ENCODE measurements at places on chromosomes 4 and X. TPM values are rescaled to one million over a fixed set of nuclear protein-coding genes. Genes with fewer than 3 reads are reported as not detected.

DNA sequence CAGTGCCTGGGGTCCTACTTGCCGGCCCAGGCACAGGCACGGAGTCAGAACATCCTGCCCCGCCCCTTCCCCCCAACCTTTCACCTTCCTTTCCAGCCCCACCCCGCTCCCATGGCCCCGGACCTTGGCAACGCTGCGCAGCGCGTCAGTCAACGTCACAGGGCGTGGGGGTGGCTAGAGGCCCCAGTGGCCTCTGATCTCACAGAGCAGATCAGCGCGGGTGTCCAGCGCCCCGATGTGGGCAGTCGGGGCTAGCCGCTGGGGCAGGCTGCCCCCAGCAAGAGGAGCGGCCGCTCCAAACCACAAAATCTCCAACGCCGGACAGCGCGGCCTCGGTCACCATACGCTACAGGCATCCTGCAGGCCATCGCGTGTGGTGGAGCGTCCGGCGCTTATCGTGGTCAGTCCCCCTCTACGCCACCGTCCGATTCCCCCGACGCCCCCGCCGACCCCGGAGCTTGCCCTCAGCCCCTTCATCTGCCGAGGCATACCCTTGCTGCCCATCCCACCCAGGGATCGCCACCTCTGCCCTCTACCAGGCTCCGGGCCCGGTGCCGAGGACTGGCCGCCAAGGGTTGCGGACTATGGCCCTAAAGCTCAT is 69.6 kb upstream of the APOOL start:
- DNase-seq, result no peak

ERCC6L gene
- polyA plus RNA-seq, result 0.24 TPM

DNA sequence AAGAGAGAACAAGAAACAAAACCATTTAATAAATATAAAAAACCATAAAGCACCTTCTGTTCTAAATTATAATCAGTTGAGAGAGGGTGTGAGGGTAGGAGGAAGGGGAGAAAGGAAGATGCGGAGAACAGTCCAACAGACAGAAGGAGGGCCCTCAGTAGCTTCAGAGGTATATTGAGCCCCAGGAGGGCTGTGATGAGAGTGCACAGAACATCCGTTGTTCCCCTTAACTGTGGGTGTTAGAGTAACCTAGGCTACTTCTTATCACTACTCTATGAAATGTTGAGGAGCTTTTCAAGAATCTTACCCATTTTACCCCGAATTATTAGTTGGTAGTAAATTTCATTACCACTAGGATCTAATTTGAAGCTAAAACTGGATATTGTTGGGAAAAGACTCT is 13.8 kb downstream of the GPC3 start:
- DNase-seq, result no peak

MYOZ2 gene
- polyA plus RNA-seq, result not detected

RIPPLY1 gene
- not detected for polyA plus RNA-seq

- DNase-seq, result no peak
These were observed 59.1 kb downstream of the EDNRA start for GRCh38 chr4:147539959-147540358.

MAGEA1 gene
- polyA plus RNA-seq, result not detected

DNA sequence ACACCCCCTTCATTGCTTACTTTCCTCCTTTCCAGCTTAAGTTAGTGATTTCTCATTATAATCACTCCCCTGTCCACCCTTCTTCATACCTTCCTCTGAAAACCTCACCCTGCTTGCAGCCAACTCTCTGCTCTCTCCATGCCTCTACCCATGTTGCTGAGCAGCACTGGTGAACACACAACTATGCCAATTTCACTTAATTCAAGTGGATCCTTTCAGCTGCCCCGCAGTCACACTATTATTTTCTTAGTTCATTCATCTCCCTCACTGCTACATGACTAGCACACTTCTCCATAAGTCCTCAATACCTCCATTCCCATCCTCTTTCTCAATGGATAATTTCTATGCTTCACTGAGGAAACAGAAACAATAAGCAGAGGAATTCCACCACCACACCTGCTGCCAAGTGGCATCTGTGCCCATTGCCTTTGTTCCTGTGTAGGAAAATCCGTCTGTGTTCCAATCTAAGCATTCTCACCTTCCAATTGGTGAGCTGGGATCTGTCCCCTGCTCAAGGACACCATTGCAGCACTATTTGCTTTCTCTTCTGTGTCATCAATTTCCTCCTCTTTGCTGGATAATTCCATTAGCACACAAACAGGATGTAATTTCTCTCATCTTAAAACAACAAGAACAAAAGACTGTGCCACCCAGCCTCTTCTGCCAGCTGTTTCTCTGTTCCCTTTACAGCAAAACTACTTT is 25.2 kb upstream of the PRSS48 start:
- no peak for DNase-seq

- DNase-seq, result no peak
These were observed 78.0 kb upstream of the RXFP1 start for GRCh38 chr4:158443731-158444130.

Data from CD14-positive monocyte (primary cell).